Caki2 (cell line): ENCODE measurements at places on chromosomes 3 and 15.

DNA sequence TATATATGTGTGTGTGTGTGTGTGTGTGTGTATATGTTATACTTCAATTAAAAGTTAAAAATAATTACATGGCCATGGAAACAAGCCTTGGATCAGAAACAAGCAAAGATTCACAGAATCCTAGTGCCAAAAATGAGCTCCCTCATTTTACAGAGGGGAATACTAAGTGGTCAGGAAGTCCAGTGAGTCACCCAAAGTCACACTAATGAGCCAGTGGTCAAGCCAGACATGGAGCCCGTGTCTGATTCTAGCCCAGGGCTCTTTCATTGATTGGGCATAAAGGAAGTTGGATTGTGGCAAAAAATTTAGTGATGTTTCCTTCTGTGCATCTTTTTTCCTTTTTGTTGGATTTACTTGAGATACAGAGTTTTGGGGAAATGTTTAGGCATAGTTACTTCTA lies 152.5 kb upstream of the NPHP3 start:
- DNase-seq = no peak

- DNase-seq = no peak
These were observed 61.6 kb upstream of the CD200R1L start for GRCh38 chr3:112908252-112908651.

DNA sequence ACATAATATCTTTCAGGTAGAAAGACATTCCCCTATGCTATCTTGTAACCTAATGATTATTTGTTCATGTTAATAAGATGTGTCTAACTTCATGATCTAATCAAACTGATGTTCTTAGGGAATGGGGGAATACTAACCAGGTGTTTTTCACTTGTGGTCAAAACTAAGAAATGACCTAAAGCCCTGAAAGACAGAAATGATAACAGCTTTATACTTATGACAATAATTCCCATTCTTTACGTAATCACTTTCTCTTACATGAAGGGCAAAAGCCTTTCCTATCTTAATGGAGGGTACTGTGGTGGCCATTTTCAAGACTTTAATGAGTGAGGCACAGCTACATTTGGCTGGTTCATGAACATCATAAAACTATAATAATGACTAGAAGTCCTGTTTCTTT lies 33.9 kb upstream of the MEIS2 start:
- no peak for DNase-seq

DNA sequence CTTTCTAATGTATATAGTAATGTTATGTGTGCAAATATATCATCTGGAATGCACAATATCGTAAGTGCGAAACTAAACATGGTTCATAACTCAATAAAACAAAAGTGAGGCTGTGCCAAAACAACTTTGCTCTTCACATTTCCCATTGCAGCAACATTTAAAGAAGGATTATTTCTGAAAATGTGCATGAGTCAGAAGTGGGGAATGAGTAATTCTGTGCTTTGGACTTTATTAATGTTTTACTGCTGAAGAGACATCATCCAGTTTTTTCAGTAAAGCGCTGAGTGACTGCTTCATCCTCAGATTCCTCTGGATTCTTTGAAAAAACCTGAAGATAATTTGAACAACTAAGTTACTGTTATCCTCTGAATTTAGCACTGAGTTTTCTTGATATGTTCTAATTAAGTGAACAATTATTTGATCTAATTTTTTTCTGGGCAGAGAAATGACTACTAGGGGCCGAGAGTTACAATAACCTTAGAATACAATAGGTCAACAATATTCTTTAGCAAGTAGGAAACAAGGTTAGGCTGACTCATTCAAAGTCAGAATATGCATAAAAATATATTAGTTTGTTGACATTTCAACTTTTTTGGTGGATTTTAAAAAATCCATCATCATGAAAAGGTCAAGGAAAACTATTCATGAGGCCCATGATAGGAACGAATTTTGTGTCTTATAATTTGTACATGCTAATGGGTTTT lies 20.0 kb upstream of the PLCL2 start:
- DNase-seq = peak; percentile 36

DNA sequence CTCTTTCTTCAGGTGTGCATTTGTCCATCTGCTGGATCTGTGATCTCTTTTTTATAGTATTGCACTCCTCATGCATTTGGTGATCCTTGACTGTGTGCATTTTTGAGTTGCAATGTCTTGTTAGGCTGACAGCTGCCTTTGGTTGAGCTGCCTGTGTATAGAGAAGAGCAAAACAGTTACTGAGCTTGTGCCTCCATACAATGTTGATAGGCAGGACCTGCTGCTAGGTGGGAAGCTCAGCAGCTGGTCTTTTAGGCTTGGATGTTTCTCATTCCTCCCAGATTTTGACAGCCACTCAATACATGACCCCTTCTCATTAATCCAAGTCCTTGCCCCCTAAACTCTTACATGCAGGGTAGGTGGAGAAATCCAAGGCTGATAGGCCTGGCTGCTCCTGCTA lies 74.8 kb upstream of the PIAS1 start:
- DNase-seq = no peak

DNA sequence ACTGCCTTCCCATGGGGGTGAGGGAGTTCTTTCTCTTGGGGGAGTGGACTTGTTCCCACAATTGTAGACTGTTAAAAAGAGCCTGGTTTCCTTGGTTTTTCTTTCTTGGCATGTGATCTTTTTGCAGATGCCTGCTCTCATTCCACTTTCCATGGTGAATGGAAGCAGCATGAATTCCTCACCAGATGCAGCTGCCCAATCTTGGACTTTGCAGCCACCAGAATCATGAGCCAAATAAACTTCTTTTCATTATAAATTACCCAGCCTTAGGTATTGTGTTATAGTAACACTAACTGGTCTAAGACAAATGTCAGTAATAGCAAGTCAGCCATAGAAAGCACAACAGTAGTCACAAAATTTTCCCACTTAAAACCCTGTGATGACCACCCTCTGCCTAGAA lies 260.5 kb upstream of the THBS1 start:
- DNase-seq = no peak

DNA sequence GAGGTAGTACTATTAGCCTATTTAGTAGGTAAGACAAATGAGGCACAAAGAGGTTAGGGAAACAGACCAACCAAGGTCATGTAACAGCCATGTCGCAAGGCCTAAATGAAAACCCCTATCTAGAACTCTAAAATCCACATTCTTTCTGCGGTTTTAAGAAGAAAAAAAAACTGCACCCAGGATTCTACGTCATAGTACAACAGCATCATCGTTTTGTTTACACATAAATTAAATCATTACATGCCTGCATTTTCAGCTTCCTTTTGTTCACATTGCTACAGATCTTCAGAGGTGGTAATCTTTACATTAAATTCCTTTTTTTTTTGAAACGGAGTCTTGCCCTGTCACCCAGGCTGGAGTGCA lies 548 bp upstream of the PSMD6 start:
- no peak for DNase-seq

GRCh38 chr3:105233010-105233409 lies 133.7 kb upstream of the ALCAM start:
- DNase-seq = no peak

- DNase-seq = peak; percentile 42
These were observed 1.9 kb downstream of the LEO1 start for GRCh38 chr15:51969728-51970127.

- DNase-seq = no peak
These were observed 9.5 kb upstream of the DPPA4 start for GRCh38 chr3:109346770-109347295.

GRCh38 chr3:193872265-193872753 lies 263.6 kb upstream of the HES1 start:
- peak; percentile 94 for DNase-seq
